Retina (tissue), 1 donor: ENCODE measurements at places on chromosomes 16 and 17.

GRCh38 chr16:67029254-67030096 is 526 bp downstream of the CBFB start:
- DNase-seq: peak; percentile 85

GRCh38 chr16:83138976-83139690 is 512.4 kb downstream of the CDH13 start:
- no peak for DNase-seq

DNA sequence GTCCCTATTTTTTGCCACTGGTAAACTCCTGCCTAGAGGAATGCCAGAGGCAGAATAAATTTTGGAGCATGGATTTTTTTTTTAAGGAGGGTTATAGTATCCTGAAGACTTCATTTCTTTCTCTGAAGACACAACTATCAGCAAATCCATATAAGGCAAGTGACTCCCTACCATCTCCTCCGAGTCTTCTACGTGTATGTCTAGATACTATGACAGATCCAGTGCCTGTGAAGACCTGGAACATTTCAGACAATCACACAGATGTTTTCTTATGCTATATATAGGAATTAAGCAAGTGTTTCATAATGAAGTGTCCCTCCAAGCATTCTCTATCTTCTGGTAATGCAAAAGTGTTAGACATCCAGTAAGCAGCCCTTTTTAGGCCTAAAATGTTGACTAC is 255.5 kb upstream of the TBX2 start:
- DNase-seq: no peak

GRCh38 chr17:67718325-67718941 is 697 bp downstream of the NOL11 start:
- no peak for DNase-seq

- no peak for DNase-seq
These were observed 45.2 kb downstream of the ANKRD11 start for GRCh38 chr16:89445166-89445565.

DNA sequence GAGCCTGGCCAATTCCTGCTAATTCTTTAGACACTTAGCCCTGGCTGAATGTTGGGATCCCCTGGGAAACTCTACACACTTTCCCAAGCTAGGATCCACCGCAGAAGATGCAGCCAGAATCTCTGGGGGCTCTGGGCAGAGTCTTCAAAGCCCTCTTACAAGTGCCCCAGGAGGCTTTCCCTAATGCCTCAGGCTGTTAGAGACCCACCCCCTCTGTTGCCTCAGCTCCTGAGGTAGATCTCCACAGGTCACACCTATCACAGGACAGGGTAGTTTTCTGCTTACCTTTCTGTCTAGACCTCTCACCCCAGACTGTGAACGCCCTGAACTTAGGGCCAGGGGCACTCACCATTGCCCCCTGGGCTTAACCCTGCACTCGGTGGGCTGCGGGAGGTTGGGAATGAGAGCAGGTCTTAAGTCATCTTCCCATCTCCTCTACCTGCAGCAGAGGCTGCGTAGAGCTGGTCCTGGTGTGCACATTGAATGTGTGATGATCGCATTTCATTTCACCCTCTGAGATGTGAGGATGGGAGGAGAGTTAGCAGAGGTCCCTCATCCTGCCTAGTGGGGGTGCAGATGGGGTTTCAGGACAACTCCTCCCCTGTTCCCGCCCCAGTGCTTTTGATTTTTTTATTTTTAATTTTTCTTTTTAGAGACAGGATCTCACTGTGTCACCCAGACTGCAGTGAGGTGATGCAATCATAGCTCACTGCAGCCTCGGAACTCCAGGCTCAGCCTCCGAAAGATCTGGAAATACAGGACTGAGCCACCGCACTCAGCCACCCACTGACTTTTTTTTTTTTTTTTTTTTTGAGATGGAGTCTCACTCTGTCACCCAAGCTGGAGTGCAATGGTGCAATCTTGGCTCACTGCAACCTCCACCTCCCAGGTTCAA is 89.0 kb upstream of the LHX1 start:
- DNase-seq: no peak

DNA sequence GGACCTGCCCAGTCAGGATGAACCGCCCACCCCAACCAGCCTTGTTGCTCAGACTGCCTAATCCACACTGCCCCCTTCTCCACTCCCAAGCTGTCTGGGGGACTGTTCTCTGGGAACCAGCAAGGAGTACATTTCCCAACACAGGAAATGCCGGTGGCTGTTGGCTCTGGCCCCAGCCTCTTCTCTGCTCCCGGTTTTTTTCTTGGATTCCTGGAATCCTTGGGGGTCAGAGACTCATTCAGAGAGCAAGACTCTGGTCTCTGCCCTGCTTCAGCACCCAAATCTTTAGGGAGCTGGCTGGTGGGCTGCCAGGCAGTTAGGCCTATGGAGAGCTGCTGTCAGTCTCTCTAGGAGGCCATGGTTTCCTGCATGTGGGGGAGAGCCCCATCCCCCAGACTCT is 10.8 kb upstream of the MTMR4 start:
- no peak for DNase-seq

GRCh38 chr17:49779156-49779738 is 9.2 kb upstream of the KAT7 start:
- peak; percentile 4 for DNase-seq

DNA sequence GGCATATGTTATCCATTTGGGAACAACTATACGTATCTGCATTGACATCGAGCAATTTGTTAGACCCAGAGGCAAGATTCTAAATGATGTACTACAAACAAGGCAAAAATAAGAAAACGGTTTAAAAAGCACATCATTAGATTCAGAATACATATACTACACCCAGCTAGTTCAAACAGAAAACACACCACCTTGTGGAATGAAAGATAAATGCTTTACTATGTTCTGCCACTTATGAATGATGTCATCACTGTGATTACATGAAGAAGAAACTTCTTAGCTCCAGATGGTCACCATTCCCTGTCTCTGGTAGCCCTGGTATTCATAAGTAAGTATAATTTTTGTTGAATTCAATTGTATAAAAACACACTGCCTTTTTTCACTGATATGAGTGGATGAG is 7.8 kb downstream of the NACA2 start:
- no peak for DNase-seq

GRCh38 chr17:17043461-17044271 is 1.4 kb downstream of the MPRIP start:
- peak; percentile 57 for DNase-seq

DNA sequence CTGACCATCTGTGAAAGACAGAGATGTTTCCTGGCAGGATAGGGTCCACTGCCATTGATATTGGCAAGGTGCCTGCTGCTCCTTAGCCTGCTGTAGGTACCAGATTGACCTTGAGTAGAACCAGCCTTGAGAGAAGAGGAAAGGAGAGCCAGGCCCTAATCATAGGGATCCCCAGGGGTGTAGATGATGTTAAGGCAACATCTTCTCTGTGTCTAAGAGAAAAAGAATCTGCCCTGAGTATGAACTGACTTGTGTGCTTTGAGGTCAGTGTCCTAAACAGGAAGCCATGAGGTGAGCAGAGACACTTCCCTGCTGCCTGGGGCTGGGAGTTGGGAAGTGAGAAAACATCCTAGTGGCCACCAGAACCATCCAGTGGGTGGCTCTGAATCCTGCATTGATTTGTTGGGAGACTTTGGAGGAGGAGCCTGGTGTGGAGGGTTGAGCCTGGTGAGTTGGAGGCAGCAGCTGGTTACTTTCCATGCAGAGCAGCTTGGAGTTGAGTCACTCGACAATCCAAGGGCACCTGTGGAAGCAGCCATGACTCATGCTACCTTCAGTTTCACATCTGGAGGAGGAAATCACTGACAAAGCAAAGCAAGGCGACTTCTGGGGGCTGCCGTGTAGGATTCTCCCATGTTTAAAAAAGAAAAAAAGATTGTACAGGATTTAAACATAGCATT is 47.8 kb downstream of the BMERB1 start:
- no peak for DNase-seq

GRCh38 chr17:12178644-12179330 is 158.1 kb downstream of the MAP2K4 start:
- DNase-seq: no peak

DNA sequence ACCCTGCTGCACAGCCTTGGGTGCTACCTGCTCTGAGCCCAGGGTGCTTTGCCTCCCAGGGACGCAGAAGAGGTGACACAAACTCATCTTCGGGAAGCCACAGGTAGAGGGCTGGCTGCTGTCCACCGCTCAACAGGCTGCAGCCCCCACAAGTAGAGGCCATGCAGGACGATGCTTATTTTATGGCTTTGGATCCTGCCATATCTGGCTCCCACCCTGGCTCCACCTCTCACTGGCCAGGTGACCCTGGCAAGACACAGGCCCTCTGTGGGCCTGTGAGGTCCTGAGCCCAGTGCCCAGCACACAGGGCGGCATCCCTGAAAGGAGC is 11.3 kb upstream of the BCAR1 start:
- no peak for DNase-seq

DNA sequence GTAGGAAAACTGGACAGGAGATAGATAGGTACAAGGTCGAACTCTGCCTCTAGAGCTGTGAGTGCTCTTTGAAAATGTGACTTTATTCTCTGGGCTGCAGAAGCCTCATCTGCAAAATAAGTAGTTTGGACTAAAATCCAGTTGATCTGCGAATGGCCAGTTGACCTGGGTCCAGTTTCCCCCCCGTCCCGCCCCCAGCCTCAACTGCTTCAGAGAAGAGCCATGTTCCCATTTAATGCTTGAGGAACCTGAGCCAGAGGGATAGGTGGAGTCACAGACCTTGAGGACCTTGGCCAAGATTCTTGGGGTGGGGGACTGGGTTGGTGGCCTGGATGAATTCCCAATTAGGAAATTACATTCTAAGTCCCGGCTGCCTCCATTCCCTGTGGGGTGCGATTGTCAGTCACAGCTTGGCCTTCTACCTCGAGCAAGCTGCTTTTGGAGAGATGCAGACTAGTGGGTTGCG is 14.1 kb downstream of the TBX2 start:
- DNase-seq: no peak

GRCh38 chr17:49473900-49474751 is 21.0 kb upstream of the NGFR start:
- DNase-seq: no peak

- peak; percentile 87 for DNase-seq
These were observed 44.9 kb upstream of the TRAP1 start for GRCh38 chr16:3762107-3762750.

DNA sequence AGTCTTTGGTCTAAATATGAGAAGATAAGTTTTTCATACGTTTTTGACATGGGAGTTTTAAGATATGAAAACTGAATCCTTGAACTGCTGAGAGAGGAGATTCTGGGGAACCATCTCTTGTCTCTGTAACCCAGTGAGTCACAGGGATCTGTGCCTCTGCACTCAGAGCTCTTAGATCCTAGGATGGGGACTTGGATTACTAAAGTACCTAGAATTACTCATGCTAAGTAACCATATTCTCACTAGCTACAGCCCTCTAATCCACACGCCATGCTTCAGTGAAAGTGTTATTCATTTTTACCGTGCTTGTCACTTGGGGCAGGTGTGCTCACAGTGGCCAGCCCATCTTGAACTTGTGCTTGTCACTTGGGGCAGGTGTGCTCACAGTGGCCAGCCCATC is 2.0 kb downstream of the MRM3 start:
- DNase-seq: no peak

- DNase-seq: peak; percentile 52
These were observed at the start of gene P2RX5 for GRCh38 chr17:3695723-3696411. Gene P2RX5, minus strand, starts transcription at chr17:3696155. Its CDS starts 150 bp downstream, at chr17:3696005.

DNA sequence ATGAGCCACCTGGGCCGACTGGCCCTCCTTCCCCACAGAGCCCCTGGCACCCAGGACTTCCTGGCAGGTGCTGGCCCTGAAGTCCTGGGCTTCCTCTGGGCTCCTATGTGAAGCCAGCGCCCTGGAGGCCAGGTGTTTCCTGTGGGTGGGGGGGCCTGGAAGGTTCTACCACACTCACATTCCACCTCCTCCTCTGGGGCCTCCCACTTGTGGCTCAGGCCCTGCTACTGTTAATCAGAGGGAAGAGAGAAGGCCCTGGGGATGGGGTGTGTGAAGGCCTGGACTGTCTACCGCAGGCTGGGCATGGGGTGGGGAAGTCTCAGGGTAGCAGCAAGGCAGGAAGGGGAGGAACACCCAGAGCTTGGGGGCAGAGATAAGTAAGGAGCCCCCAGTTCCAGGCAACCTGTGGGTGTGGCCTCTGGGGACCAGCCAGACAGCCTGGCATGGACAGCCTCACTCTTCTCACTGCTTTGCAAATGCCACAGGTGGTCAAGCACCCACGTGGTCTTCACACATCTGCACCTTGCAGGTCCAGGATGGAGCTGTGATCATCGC is 111.9 kb upstream of the TNRC6C start:
- DNase-seq: no peak

DNA sequence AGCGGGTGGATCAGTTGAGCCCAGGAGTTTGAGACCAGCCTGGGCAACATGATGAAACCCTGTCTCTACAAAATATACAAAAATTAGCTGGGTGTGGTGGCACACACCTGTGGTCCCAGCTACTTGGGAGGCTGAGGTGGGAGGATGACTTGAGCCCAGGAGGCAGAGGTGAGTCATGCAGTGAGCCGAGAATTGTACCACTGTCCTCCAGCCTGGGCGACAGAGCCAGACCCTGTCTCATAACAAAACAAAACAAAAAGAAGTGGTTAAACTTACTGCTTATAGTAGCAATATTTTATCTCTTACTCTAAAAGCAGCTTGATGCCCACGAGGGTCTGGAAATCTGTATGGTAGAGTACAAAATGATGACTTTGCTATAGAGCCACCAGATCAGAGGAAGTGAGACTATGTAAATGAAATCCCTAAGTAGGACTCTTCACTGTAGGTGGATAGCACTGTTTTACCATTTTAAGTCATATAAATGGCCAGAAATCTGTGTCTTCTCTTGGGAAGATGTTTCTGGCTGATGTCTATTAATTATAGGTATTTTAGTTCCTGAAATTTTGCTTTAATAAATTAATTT is 60.4 kb upstream of the MRC2 start:
- DNase-seq: no peak

DNA sequence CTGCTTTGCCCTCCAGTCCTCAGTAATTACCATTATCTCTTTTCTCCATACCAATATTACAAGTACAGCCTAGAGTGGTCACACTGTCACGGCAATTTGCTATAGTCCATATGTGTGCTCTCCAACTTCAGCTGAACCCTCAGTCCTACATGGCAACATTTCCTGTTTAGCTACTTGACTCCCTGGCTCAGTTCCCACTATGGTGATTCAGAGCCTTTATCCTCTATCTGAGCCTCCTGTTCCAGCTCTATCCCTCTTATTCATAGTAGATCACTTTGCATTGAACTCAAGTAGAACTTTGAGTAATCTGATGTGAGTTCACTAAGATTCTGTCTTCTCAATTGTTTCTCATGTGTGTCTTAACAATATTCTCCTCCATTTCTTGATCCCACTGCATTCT is 43.7 kb upstream of the GOSR1 start:
- no peak for DNase-seq

DNA sequence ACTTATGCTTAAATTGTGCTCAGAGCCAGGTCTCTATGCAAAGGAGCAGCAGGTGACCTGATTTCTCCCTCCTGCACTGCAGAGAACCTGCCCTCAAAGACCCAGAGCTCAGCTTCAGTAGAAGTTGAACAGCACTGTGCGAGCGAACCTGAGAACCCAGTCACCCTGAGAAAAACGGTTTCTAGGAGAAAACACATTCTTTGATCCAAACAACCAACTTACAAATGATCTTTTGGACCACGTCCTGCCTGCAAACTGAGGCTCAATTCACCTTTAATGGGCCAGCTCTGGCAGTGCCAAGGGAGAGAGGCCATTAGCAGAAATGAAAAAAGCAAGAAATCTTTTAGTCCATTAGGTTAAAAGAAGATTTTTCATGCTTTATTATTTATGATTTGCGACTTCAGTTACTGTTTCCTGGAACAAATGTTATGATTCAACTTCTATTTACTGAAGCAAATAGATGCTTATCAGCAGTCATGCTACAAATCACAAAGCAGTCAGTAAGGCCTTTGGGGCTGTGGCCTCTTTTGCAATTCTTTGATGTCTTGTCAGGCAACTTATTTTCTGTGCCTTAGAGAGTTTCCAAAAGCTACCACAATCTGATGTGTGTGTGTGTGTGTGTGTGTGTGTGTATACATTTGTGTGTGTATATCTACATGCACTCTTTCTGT is 65.7 kb upstream of the LRRC37A3 start:
- peak; percentile 10 for DNase-seq
